ENCODE measurements at places on chromosomes 16 and 17. TPM values are rescaled to one million over a fixed set of nuclear protein-coding genes. Genes with fewer than 3 reads are reported as not detected.

ORC6 gene
- 8.7 TPM for total RNA-seq

KRT33B gene
- not detected for total RNA-seq

DPEP2 gene
- total RNA-seq, result 52.4 TPM

RNF112 gene
- 0.39 TPM for total RNA-seq

PRSS33 gene
- total RNA-seq, result not detected

SPATA32 gene
- total RNA-seq, result 0.20 TPM

MRC2 gene
- total RNA-seq, result 10.2 TPM

DNA sequence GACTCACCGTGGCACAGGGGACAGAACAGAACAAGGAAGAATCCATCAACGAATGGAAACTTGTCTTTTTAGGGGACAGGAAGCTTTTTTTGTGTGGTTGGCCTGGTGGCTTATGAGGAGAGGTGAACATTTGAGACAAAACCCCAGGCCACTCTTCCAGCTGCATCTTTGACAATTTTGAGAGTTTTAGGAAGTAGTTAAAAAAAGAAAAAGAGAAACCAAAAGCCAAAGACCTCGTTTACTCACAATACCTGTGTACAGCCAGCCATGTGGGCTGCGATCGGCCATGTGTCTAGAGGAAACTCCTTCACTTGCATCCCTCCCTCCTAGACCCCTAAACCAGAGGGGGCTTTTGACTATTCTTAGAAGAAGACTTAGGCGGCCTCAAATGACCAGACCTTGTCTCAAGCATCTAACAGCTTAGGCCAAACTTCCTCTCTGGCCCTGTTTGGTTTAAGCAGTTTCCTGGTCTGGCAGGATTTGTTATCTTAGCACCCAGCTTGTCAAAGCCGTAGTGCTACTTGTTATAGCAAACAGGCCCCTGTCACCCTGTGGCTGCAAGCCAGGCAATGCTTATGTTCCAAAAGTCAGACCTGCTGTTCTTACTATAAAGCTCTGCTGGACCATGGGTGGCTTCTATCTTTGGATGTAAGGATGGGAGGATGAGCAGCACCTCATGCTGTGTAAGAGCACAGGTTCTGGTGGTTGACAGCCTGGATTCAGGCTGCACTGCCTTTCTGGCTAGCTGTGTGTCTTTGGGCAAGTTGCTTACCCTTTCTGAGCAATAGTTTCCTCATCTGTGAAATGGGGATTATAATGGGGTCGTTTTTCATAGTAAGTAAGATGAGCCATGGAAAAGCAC lies 17.7 kb downstream of the KSR1 start:
- no peaks in the 10 kb centered on the region for H3K36me3 ChIP-seq
- H3K4me1 ChIP-seq, result peaks cover 57% of the 10 kb centered on the region
- H3K27me3 ChIP-seq, result no peaks in the 10 kb centered on the region
- peak; percentile 43 for DNase-seq
- peak overlapping the region; percentile 77 for H3K4me3 ChIP-seq

- no peaks in the 10 kb centered on the region for H3K27me3 ChIP-seq
- H3K4me3 ChIP-seq, result no peak overlapping the region
These were observed 2.7 kb downstream of the CBFA2T3 start for GRCh38 chr16:88974080-88974915.

- H3K27me3 ChIP-seq, result peaks cover 4% of the 10 kb centered on the region
- no peak overlapping the region for H3K27ac ChIP-seq
- no peaks in the 10 kb centered on the region for H3K36me3 ChIP-seq
- H3K4me1 ChIP-seq, result no peaks in the 10 kb centered on the region
- H3K4me3 ChIP-seq, result no peak overlapping the region
- no peak for DNase-seq
These were observed 24.6 kb downstream of the SOST start for GRCh38 chr17:43733956-43734355.

GRCh38 chr16:87328846-87329245 lies 11.7 kb upstream of the C16orf95 start:
- no peak overlapping the region for H3K4me3 ChIP-seq
- DNase-seq, result no peak
- peaks cover 6% of the 10 kb centered on the region for H3K4me1 ChIP-seq
- no peak overlapping the region for H3K27ac ChIP-seq
- peaks cover 43% of the 10 kb centered on the region for H3K36me3 ChIP-seq

GRCh38 chr17:57663326-57664070 lies 81.6 kb downstream of the CCDC182 start:
- H3K27me3 ChIP-seq, result no peaks in the 10 kb centered on the region
- H3K27ac ChIP-seq, result peak overlapping the region; percentile 14
- DNase-seq, result no peak
- H3K4me1 ChIP-seq, result no peaks in the 10 kb centered on the region

GRCh38 chr16:3774156-3774767 lies 56.9 kb upstream of the TRAP1 start:
- H3K36me3 ChIP-seq, result peaks cover 88% of the 10 kb centered on the region
- no peak overlapping the region for H3K27ac ChIP-seq
- no peaks in the 10 kb centered on the region for H3K27me3 ChIP-seq
- H3K4me3 ChIP-seq, result no peak overlapping the region

GRCh38 chr17:57404073-57404472 lies 147.8 kb downstream of the MSI2 start:
- H3K4me3 ChIP-seq, result no peak overlapping the region
- DNase-seq, result no peak
- H3K27me3 ChIP-seq, result no peaks in the 10 kb centered on the region
- H3K36me3 ChIP-seq, result peaks cover 35% of the 10 kb centered on the region
- no peak overlapping the region for H3K27ac ChIP-seq

DNA sequence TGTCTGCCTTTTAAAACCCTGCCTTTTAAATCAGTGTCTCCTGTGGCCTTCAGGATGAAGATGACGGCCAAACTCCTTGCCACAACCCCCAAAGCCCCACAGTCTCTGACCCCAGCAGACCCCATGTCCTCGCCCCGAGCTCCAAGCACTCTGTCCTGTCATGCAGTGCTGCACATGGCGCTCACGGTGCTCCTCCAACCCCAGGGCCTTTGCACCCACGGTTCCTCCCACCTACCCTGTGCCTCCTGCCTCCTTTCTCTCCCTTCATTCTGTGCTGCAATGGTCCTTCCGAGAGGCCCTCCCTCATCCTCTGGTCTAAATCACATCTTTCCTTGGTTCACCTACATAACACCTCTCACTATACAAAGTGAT lies 235.3 kb downstream of the KATNIP start:
- no peaks in the 10 kb centered on the region for H3K4me1 ChIP-seq
- H3K36me3 ChIP-seq, result no peaks in the 10 kb centered on the region
- no peak overlapping the region for H3K4me3 ChIP-seq

DNA sequence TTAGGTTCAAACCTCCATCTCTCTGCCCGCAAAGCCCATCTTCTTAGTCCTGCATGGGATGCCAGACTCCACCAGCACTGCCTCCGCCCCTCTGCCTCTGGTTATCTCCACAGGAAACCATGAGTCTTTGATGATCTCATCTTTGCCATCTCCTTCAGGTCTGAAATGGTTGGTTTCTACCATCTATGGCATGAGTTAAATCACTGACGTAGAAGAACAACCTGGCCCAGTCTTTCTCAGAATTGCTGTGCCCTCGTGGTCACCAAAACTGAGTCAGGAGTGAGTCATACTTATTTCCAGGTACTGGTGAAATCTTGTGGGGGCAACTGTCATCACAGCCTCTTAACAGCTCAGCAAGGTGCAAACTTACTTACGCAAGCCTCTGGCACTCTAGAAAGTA lies 468.7 kb upstream of the C16orf82 start:
- H3K4me3 ChIP-seq, result peak overlapping the region; percentile 38
- no peaks in the 10 kb centered on the region for H3K27me3 ChIP-seq
- peak; percentile 76 for DNase-seq
- H3K36me3 ChIP-seq, result no peaks in the 10 kb centered on the region

DNA sequence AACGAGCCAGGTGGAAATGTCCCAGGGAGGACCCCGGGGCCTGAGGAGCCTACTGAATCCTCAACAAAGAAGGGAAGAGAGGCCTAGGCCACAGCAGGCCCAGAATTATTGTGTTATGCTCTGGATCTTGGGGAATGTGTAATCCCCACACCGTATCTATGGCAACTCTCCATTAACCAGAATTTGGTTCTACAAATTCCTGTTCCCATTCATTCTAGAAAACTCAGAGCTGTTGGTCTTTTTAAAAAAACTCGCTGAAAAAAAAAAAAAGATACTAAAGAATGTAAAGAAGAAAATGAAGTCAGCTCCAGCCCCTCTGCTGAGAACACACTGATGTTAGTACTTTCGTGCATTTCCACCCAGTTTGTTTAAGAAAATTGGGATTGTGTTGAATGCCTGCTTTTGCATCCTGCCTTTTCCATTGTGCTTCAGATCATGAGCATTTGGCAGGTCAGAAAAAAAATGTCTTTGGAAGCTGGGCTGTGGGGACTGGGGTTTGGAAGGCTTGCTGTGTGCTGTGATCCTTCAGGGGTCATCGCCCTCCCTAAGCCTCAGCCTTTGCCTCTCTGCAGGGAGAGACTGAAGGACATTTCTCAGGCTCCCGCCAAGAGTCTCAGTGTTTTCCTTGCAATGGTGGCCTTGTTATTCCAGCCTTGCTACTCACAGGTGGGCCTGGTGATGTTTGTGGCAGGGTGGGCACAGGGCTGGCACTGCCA lies 69.5 kb downstream of the SREBF1 start:
- no peak for DNase-seq
- H3K27me3 ChIP-seq, result no peaks in the 10 kb centered on the region
- H3K36me3 ChIP-seq, result no peaks in the 10 kb centered on the region
- H3K4me1 ChIP-seq, result peaks cover 2% of the 10 kb centered on the region
- H3K4me3 ChIP-seq, result no peak overlapping the region
- no peak overlapping the region for H3K27ac ChIP-seq

DNA sequence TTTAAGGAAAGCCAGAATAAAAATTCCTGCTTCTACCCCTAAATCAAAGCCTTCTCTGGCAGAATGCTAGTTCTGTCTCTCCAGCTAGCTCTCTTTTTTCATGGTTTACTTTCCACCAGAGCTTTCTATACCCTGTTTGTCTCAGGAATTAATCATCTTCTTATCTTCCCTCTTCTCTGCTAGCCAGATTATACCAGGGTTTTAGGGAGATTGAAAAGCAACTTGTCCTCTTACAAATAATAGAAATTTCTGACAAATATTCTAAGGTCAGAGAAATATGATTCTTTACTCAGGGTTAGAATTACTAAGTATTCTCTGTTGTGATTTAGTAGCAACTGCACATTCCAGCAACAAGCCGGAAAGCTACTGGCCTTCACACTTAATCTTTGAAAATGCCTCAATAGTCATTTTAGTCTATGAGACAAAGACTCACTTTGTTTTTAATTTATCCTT lies 166.4 kb downstream of the TANC2 start:
- H3K4me3 ChIP-seq, result no peak overlapping the region
- H3K4me1 ChIP-seq, result no peaks in the 10 kb centered on the region
- DNase-seq, result no peak
- H3K36me3 ChIP-seq, result no peaks in the 10 kb centered on the region
- no peak overlapping the region for H3K27ac ChIP-seq

DNA sequence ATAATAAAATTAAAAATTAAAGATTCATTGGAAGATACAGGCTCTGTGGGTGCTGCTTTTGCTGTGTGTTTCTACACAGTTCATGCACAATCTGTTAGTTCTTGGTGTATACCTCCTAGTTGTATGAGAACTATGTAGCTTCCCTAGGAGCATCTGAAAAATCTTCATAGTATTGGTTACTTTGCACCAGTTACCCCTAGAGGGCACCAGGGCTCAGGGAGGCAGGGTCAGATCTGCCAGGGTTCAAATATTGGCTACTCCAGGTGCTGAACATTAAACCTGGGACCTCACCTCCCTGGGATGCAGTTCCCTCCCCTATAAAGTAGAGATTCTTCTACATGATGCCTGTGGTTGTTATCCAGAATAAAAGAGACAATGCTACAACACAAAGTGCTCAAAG lies 583.0 kb upstream of the CDH11 start:
- no peak overlapping the region for H3K4me3 ChIP-seq
- H3K27me3 ChIP-seq, result no peaks in the 10 kb centered on the region
- DNase-seq, result no peak
- H3K4me1 ChIP-seq, result no peaks in the 10 kb centered on the region

- no peak for DNase-seq
- no peaks in the 10 kb centered on the region for H3K27me3 ChIP-seq
- H3K27ac ChIP-seq, result no peak overlapping the region
- no peaks in the 10 kb centered on the region for H3K36me3 ChIP-seq
- no peak overlapping the region for H3K4me3 ChIP-seq
- H3K4me1 ChIP-seq, result peaks cover 29% of the 10 kb centered on the region
These were observed 1.9 kb upstream of the CBFB start for GRCh38 chr16:67027046-67027445.

GRCh38 chr17:38728290-38728831 lies 1.8 kb upstream of the CISD3 start:
- peak overlapping the region; percentile 54 for H3K4me3 ChIP-seq
- peak overlapping the region; percentile 75 for H3K27ac ChIP-seq
- DNase-seq, result peak; percentile 57
- H3K27me3 ChIP-seq, result no peaks in the 10 kb centered on the region
